Bronchial epithelial cell (primary cell): ENCODE measurements at places on chromosomes 7 and 10. TPM values are rescaled to one million over a fixed set of nuclear protein-coding genes. Genes with fewer than 3 reads are reported as not detected.

The TRRAP gene
- 8.2 and 9.2 TPM in 2 replicates for total RNA-seq

The CYP2C19 gene
- total RNA-seq: 0.26 and 1.2 TPM in 2 replicates

The CALML3 gene
- 0.53 and 1.0 TPM in 2 replicates for total RNA-seq

DNA sequence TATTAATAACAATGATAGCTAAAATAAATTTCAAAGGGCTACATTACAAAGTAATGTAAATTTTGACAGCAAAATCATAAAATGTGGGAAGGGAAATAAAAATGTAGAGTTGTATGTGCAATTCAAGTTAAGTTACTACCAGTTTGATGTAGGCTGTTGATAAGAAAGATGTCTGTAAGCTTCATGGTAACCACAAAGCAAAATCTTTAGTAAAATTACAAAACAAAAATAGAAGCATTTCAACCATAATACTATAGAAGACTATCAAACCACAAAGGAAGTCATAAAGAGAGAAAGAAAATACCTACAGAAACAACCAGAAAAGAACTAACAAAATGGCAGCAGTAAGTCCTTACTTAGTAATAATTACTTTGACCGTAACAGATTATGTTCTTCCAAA is 99.1 kb downstream of the C7orf25 start:
- DNase-seq: no peak

GRCh38 chr10:119491966-119492757 is 50.4 kb downstream of the RGS10 start:
- DNase-seq: no peak

- DNase-seq: no peak
These were observed 137.6 kb upstream of the MAGI2 start for GRCh38 chr7:79590916-79591623.

- DNase-seq: no peak
These were observed 358.6 kb downstream of the PTPRN2 start for GRCh38 chr7:158228986-158229385.

GRCh38 chr7:39132306-39132705 is 154.6 kb downstream of the POU6F2 start:
- DNase-seq: no peak

- DNase-seq: no peak
These were observed 13.6 kb upstream of the SMC3 start for GRCh38 chr10:110553905-110554304.

DNA sequence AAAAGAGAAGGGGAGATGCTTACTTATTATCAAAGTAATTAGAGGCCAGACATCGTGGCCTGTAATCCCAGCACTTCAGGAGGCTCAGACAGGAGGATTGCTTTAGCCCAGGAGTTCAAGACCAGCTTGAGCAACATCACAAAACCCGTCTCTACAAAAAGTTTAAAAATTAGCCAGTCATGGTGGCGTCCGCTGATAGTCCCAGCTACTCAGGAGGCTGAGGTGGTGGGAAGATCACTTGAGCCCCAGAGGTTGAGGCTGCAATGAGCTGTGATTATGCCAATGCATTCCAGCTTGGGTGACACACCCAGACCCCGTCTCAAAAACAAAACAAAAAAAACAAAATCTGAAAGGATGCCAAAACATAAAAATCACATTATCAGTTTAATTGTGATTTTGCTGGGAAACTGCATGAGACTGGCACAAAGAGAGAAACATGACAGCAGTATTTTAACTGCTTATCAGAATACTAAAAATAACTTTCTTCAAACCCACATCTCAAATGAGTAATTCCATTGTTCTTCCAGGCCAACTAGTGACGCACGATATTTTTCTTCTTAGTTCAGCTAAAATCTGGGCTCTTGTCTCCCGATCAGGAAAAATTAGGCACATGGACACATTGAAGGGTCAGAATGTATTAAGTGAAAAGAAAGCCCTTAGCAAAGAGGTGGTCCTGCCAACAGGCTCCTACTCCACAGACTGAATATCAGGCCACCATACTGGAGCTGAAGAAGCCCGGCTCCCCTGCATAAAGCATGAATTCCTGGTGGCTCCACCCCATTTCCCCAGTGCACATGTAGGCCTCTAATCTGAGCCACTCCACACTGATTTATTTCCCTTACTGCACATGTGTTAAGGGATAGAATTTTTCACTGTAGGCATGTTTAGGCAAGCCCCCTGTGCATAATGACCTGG is 9.6 kb upstream of the CCM2 start:
- peak; percentile 84 for DNase-seq

GRCh38 chr10:14554091-14554490 is 220.6 kb downstream of the FAM107B start:
- peak; percentile 92 for DNase-seq

GRCh38 chr10:103463499-103463898 is 4.8 kb upstream of the CALHM1 start:
- DNase-seq: no peak
